Activated CD4-positive, alpha-beta T cell treated with anti-CD3 and anti-CD28 coated beads, Interleukin-2, amount 50 U/mL, for 24 hours (primary cell): ENCODE measurements at places on chromosomes 7 and 10.

DNA sequence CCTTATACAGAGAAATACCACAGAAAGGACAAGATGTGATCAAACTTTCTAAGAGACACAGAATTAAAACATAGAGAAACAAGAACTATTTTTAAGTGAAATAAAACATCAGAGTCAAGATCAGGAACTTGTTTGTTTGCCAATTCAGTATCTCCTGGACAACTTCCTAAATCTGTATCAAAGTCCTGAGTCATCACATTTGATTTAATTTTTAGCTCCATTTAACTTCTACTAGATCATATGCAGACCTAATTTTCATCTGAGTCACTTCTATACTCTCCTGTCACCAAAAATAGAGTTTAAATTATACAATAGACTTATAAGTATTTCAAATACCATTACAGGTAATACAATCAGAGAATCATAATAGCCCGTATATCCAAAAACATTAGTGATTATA lies 268.1 kb downstream of the PRKG1 start:
- DNase-seq = no peak

- DNase-seq = no peak
Observed at GRCh38 chr7:123184271-123184670, 15.5 kb downstream of the SLC13A1 start.

- DNase-seq = no peak
Observed at GRCh38 chr7:89054361-89054760, 258.8 kb upstream of the TEX47 start.

DNA sequence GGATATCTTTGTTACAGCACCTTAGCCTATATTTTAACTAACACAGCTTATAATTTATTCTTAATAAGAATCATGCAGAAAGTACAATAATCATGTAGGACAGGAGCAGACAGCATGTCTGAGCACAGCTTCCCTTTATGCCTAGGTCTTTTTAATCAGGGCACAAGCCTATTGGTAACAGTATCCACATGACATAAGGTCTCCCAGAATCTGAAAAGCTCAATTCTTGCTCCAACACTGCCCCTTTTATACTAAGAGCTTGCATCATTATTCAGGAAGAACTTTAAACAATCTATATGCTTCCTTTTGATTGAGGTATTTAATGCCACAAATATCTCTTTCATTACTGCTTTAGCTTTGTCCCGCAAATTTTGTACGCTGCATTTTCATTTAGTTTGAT lies 31.6 kb downstream of the IL6 start:
- no peak for DNase-seq

- no peak for DNase-seq
Observed at GRCh38 chr10:85222300-85222699, 893.9 kb downstream of the CCSER2 start.

- DNase-seq = no peak
Observed at GRCh38 chr7:13185139-13185538, 497.7 kb downstream of the ARL4A start.
